ENCODE measurements at places on chromosomes 16 and 17.

DNA sequence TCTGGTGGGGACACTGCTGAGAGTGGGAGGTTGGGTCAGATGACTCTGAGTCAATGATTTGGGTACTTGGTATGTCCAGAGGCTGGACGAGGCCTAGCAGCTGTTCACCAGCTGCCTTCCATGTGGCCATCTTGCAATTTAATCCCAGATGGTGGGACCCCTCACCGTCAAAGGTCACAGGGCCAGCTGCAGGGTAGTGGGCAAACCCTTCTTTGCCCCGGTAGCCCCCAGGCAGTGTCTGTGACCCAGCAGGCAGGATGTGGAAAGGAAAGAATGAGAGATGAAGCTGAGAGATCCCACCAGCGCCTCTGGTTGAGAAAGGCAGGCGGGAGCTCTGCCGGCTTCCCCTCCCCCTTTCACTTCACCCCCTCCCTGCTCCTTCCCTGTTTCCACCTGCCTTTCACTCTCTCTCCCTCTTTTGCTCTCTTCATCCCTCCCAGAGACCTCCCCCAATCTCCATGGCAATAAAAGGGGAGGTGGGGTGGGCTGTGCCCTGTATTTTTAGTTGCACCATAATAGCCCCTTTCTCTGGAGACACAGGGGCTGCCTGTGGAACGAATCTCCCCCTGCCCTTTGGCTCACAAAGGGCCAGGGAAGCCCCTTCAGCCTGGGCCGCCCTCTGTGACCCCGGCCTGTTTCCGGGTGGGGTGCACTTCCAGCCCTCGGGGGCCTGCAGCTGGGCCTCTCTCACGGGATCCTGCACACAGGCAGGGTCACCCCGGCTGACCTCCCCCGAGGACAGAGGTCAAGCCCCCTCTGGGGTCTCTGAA is 20.2 kb downstream of the CDK5RAP3 start:
- DNase-seq = no peak

- DNase-seq = no peak
These were observed 126.4 kb upstream of the SMURF2 start for GRCh38 chr17:64788286-64789060.

- DNase-seq = no peak
These were observed 383.0 kb downstream of the PMP22 start for GRCh38 chr17:14882131-14882530.

- no peak for DNase-seq
These were observed 1.5 kb downstream of the NDRG4 start for GRCh38 chr16:58501242-58502131.

GRCh38 chr16:14139872-14140271 is 68.8 kb downstream of the MRTFB start:
- DNase-seq = no peak

- DNase-seq = peak; percentile 21
These were observed 90.0 kb downstream of the ELAC2 start for GRCh38 chr17:12927541-12928425.

DNA sequence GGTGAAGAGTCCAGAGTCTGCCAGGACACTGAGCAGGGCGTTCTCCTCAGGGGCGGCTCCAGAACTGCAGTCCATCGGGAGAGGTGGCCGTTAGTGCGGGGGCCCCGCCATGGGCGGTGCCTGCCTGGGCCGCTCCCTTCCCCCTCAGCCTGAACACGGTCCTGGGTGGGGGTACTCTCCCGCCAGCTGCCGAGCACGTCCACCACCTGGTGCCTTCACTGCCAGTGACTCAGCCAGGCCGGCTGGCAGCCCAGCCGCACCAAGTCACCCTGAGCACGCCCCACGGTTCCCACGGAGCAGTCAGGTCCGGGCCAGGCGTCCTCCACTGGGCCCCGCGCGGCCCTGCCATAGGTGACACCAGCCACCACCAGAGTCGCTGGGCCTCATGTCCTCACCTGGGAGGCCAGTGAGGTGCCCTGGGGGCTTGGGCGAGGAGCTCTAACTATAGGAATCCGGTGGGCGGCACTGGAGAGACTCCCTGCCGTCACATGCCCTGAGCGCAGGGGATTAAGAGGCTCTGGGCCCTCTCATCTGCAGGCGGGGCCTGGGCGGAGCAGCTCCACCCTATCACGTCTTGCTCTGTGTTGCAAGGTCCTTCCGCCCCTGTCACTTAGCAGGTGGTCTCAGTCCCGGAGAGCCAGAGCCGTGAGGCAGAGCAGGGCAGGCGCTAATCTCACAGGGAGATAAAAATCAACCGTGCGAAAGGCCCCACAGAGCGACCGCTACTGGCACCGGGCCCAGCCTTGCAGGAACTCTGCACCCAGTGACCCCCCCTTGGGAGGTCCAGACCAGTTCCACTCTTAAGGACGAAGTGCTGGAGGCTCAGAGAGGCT is 14.3 kb downstream of the PIEZO1 start:
- peak; percentile 66 for DNase-seq

DNA sequence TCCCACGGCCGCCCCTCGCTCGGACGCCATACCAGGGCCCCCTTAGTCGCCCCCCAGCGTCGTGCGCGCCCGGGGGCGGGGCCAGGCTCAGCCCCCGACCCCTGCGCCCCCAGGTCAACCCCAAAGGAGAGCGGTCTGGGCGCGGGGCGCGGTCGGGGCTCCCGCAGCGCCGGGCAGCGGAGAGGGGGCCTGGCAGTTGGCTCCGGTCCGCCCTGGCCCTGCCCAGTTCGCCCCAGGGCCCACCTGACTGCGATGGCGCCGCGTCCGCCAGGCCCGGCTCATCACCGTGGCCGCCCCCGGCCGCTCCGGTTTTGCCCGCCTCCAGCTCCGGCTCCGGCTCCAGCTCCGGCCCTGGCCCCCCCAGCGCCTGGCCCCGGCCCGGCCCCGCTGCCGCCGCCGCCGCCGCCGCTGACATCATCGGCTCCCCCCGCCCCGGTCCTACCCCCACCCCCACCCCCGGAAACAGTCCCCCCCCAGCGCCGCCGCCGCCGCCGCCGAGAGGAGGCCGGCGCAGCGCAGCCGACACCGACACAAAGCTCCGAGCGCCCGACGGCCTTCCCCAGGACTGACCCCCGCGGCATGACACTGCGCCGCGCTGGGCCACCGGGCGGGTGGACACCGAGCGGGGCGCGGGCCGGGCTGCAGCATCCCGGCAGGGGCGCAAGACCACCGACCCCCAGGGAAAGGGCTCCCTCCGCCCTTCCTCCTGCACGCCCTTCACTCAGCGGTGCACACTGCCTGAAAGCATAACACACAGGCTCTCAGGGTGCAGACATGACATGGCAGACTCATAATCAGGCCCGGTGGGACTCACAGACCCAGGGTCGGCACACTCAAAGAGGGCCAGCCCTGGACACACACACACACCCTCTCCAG is at the start of gene ZBTB4:
ZBTB4 (minus strand) TSS at position 419 of the 876 bp plus-strand sequence. CDS start 12,830 bp downstream, outside the sequence.
- DNase-seq = peak; percentile 55

- no peak for DNase-seq
These were observed 16.3 kb downstream of the AXIN1 start for GRCh38 chr16:336269-336668.

DNA sequence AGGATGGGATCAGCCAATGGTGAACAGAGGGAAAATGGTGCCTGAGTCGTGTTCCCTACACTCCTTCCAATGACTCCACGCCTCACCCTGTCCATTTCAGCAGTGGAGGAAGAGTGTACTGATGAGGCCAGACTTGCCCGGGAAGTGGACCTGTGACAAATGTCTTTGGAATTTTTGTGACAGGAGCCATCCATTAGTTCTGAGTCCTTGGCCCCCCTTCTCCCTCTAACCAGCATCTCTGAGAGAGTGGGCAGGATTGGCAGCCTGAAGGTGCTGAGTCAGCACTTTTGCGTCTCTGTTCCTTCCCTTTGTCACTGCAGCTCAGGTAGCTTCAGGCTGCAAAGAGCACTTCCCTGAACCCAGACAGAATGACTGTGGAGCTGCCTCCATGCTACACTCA is 30.8 kb downstream of the BEAN1 start:
- DNase-seq = no peak

- peak; percentile 15 for DNase-seq
These were observed 10.0 kb downstream of the TNFAIP1 start for GRCh38 chr17:28345419-28346198.

DNA sequence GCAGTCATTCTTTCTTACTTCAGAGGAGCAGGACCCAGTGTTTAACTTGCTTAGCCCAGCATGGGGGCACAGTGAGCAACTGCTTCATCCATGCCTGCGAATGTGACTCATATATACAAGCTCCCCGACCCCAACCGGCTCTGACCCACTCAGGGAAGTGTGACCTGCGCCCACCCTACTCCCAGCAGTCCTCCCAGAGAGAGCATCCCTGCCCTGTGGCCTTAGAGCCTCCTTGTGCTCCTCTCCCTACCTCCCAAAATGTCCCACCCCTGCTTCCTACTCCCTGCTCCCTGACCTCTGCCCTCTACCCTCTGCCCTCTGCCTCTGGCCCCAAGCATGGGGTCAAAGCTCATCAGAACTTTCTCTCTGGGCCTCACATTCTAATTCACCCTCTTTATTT is 46.9 kb upstream of the DLX4 start:
- no peak for DNase-seq

DNA sequence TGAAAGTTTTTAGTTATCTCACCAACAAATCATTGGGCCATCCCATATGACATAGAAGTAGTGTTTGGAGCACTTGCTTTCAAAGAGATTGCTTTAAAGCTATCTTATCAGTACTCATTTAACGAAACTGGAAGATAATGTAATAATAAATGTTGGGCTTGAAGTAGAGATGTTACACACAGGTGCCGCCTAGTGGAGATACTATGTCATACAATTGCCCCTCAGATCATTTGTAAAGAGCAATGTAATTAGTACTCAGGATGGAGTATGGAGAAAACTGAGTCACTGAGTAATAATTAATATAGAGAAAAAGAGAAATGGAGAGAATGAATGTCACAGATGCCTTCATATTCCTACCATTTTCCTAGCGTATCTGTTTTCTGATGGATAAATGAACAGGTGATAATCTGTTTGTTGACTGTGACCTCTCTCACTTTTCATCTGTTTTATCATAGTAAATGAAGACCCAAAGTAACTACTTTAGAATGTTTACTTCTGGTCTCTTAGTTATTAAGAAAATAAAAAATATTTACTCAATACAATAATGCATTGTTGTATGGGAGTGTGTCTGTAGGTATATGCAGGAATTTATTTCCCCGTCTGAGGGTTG is 80.4 kb downstream of the EFCAB5 start:
- peak; percentile 70 for DNase-seq

- DNase-seq = no peak
These were observed 20.1 kb downstream of the USP6 start for GRCh38 chr17:5135726-5136579.

GRCh38 chr16:21116148-21116693 is 34.4 kb downstream of the DNAH3 start:
- DNase-seq = peak; percentile 23

DNA sequence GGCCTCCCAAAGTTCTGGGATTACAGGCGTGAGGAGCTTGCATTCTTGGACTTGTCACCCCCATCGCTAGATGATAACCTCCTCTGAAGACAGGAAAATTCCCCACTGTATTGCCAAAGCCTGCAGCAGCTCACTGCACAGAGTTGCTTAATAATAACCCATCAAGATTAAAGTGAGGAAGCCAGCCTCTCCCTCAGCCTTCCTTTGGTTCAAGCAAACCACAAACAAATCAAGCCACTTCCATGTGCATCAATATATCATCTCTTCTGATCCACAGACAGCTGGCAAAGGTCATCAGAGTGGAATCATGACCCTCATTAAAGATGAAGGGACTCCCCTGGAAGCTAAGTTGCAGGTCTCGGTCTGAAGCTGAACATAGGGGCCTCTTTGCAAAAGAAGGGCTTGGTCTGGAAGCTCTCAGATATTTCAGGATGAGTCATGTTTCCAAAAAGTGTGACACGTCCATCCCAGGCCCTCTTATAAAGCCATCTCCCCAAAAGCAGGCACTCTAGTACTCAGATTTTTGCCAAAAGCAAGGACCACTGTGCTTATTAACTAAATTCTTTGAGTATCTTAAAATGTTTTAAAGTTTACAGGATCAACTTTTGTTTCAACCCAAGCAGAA is 4.8 kb downstream of the EMP2 start:
- no peak for DNase-seq

DNA sequence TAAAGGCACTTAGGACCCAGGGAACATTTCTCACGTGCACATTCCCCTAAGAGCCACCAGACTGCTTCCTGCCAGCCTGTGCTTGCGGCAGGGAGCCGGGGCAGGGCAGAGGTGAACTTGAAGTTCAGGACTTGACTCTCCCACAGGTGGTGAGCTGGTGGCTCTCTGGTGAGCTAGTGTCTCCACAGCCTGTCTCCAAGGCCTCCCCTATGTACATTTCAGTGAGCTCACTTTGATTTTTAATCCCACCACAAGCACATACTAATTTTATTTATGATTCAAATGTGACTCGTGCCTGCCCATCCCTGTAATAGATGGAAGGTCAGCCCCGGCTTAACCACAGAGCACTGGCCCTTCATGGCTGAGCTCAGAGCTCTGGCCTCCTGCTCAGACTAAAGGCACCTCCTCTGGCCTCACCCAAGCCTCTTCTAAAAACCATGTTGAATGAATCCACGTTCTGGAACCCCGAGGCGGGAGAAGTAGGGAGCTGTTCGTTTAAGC is 9.2 kb downstream of the SNN start:
- DNase-seq = no peak

GRCh38 chr16:65704866-65705265 is 583.0 kb upstream of the CDH11 start:
- no peak for DNase-seq

DNA sequence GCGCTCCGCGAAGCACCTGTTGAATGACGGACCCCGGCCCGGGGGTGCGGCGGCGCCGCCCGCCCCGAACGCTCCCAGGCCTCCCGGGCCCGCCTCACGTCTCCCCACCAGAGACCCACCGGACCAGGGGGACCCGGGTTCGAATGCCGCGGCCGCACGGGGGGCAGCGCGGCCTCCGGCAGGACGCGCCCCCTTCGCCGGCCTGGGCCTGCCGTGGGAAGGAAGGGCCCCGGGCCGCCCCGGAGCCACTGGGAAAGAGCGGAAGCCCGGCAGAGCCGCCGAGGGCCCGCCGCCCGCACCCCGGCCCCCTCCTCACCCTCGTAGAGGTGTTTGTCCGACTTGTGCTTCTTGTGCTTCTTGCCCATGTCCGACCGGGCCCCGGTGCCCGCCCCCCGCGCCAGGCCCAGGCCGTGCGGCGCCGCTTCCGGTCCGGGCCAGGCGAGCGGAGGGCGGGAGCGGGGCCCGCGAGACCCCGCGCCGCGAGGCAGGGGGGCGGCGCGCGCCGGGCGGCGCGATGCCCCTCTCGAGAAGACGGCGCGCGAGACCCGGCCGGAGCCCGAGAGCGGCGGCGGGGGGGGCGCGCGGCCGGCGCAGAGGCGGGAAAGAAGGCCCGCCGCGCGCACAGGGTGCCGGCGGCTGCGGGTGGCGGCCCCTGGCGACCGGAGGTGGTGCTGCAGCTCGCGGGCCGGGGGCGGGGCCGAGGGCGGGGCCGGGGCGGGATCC is at the start of gene BRD7:
BRD7 (minus strand) TSS at position 579 of the 723 bp plus-strand sequence; CDS start at position 365, 214 bp downstream.
- DNase-seq = peak; percentile 43

- no peak for DNase-seq
These were observed 31.0 kb downstream of the LRRC75A start for GRCh38 chr17:16460796-16461605.

- peak; percentile 17 for DNase-seq
These were observed 6.5 kb upstream of the NCBP3 start for GRCh38 chr17:3852561-3852960.

GRCh38 chr16:14007450-14007849 is 63.7 kb upstream of the MRTFB start:
- DNase-seq = peak; percentile 72

All from cardiac fibroblast (primary cell).